ENCODE measurements at places on chromosomes 5 and 9.
A peak's percentile ranks its signal among the peaks of the same experiment; 100 is the strongest.

DNA sequence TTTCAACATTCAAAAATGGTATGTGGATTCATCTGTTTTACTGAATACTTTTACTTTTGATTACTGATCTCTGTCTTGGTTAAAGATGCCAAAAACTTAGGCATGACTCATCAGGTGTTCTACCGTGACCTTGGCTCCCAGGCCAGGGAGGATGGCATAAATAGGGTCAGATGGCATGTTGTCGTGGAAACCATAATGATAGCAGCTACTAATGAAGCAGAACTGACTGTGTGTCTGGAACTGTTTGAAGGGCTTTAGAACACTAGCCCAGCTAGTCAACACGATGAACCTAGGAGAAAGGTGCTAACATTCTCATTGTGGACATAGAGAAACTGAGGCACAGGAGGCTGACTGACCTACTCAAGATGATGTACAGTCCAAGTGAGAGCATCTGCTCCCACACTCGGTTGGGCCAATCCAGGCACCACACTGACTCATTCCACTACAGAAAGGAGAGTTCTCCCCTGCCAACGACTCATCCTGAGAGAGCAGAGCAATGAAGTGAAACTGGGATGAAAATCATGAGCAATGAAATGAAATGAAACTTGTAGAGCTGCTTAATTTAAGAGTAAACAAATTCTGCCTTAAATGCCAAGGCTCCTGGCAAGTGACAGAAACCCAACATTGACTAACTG is 116.0 kb downstream of the TENT4A start:
- no peak for DNase-seq

- DNase-seq: no peak
Measured at GRCh38 chr9:132147331-132147730, 14.5 kb upstream of the NTNG2 start.

GRCh38 chr5:157550663-157551062 is 24.9 kb downstream of the ADAM19 start:
- DNase-seq: no peak

- DNase-seq: no peak
Measured at GRCh38 chr9:91815896-91816295, 134.1 kb downstream of the ROR2 start.

- DNase-seq: no peak
Measured at GRCh38 chr9:99180662-99181061, 41.1 kb downstream of the ALG2 start.

DNA sequence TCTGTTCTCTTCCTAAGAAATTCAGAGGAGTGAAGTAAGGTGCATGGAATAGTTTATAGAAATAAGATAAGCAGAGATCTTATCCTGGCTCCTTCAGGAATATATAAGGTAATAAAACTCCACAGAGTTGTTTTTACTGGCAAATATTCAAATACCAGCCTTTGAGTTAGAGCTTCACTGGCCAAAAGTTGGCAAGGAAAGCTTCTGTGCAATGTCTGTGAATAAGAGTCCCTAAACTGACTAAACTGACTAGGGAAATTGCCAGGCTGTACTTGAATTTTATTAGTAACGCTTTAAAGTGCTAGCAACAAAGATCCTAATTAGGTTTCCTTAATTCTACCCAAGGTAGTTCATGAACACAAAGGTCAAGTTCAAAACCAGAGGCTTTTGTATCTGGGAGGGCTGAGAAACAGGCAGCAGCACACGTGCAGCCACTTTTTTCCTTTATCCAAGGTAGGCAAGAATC is 131.1 kb upstream of the MPDZ start:
- no peak for DNase-seq

DNA sequence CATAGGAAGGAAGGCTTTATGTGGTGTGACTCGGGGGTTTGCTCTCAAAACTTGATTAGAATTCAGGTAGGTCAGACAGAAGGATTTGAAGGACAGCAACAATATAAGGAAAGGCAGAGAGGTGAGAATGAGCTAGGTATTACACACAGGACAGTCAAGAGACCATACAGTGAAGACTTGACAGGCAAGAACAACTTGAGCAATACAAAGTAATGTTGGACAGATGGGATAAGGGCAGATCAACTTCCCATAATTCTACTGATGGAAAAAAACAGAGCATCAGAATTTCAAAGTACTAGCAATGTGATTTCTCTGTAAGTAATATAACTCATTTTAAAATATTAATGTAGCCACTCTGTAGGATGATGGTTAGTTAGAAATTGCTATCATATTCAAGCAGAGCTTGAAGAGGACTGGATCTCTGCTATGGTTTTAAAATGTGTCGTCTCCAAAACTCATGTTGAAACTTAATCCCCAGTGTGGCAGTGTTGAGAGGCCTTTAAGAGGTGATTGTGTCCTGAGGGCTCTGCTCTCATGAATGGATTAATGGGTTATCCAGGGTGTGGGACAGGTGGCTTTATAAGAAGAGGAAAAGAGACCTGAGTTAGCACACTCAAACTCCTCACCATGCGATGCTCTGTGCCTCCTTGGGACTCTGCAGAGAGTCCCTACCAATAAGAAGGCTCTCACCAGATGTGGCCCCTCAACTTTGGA is 22.4 kb upstream of the HOMER1 start:
- DNase-seq: no peak

- peak; percentile 30 for DNase-seq
Measured at GRCh38 chr5:119453040-119453373, 710 bp downstream of the HSD17B4 start.

DNA sequence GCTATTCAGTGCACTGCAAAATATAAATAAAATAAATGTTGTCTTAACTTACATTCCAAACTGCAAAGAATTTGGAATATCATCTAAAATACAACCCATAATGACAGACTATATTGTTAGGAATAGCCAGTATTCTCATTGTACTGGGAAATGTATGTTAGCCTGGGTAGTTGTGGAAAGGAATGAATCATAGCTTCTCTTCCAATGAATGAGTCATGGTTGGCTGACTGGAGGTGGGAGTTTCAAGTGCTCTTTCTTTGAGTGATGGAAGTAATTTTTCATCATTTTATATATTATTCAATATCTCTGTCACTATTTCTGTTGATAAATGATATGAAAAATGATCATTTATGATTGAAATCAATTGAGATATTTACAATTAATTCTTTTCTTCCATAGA is 158.6 kb upstream of the ARRDC3 start:
- DNase-seq: no peak

GRCh38 chr9:121268851-121269641 is 1.1 kb downstream of the GSN start:
- DNase-seq: peak; percentile 46

DNA sequence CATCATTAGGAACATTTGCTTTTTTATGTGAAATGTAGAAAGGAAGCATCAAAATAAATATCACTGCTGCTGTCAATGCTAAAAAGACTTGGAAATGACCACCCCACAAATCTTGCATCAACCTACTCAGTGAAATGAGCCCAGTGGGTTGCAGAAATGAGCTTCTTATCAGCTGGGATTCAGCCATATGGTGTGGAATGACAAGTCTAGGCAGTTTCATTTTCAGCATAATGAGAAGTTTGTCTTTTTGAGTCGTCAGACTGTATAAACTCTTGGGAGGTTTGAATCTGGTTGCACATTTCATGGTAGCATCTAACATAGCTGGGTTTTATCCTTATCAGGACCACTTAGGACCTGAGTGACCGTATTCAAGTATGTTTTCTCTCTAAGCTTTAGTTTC is 251.1 kb upstream of the PPP1R2B start:
- DNase-seq: no peak

GRCh38 chr5:179243333-179243732 is 101.9 kb downstream of the ADAMTS2 start:
- no peak for DNase-seq

GRCh38 chr5:159873680-159874079 is 42.6 kb upstream of the ADRA1B start:
- no peak for DNase-seq

DNA sequence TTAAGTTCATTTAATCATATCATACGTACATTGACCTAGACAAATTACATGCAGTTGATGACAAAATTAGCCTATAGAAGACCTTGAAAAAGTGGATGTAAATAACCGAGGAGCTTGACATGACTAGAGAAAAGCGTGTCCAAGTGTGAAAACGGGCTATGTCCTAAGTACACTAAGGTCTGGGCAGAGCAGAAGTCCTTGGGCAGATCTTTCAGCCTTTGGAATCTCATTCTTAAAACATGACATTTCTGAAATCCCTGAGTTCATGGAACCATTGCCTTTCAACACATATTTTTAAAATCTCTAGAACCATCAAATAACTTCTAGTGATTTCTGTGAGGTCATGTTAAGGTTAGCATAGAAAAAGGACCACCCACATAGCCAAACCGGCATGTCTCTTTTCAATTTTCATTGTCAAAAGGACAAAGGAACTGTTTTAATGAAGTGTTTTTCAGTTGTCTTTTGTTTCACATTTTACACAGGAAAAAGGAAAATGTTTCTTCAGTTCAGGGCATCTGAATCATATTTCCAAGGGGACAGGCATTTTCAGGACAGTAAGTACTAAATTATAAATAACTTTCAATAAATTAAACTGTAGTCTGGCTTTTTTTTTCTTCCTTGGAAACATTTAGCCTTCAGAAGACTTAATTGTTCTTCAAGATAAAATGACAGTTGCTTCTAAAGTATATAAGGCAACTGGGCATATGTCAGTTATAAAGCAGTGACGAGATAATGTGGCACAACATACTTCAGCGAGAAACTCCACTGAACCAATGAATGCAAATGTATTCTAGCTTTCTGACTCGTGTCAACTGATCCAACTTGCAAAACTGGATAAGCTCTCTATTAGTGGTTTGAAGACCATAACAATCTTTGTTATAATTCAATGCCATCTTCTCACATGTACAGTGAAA is 416.8 kb downstream of the NFIB start:
- no peak for DNase-seq

DNA sequence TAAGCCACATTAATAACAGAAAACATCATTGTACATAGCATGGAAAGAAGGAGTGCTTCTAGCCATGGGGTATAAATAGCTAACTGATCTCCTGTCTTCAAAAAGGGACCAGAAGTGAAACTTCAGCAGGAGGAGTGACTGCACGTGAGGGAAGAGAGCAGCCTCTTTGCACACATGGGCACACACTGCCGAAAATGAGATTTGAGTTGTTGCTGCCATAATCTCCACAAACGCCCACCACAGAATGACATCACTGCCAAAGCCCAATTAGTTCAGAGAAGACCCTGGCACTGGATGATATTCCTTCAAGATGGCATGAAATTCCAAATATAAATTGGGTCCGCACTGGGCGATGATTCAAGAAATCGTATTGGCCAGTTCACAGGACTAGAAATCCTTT is 238.9 kb upstream of the NR4A3 start:
- DNase-seq: no peak

GRCh38 chr9:98215821-98216220 is 23.4 kb upstream of the CORO2A start:
- DNase-seq: no peak

GRCh38 chr9:120522032-120522431 is 57.9 kb downstream of the CDK5RAP2 start:
- no peak for DNase-seq

DNA sequence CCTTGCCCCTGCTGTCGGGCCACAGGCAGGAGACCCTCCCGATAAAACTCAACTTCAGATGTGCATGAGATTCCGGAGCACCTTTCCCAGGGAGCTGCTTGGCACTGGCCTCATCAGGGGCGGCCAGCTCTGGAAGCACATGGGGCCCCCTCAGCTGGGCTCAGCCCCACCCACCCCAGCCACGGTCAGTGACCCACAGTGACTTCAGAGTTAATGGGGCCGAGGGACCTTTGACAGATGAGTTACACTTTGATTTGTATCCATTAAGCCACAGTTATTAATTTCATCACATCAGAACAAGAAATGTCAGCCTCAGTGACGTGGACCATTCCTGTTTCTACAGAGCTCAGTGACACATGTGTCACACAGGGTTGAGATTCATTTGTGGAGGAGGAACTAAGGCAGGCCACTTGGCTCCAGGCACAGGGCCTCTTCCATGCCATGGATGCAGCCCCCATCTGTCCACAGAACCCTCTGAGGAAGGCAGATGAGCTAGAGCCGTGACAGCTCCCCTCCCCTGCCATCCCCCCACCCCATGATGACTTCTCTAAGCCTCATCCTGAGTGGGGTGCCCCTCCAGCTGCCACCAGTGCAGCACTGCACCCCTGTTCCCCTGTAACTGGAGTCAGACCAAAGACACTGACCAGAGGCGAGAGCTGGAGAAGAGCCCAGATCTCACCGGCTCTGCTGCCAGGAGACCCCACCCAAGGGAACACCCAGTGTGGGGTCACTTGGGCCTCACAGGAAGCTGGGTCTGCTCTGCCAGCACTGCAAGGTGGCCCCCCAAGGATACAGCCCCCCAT is 69.4 kb upstream of the ADAMTS2 start:
- no peak for DNase-seq

DNA sequence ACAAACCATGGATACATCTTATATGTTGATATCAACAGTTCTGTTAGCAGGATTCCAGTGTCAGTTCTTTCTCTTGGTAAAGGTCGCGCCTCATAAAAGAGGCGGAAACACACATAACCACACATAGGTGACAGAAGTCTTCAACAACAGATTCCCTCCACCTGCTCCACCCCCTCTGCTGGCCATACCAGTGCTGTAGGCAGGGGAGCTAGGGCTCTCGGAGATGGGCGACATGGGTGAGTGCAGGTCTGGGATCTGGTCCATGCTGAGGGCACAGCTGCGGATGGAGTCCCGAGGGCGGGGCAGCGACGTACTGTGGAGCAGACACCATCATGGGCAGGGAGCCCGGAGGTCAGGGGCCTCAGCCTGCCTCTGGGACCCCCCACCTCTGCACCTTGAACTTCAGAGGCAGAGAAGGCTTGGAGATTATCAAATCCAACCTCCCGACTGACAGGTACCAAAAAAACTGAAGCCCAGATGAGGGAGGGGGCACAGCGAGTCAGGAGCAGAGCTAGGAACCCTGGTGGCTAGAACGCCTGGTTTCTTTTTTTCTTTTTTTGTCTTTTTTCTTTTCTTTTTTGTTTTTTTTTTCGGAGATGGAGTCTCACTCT is 12.0 kb upstream of the TOR2A start:
- DNase-seq: no peak

GRCh38 chr5:36768450-36768849 is 108.1 kb upstream of the NIPBL start:
- DNase-seq: no peak

- no peak for DNase-seq
Measured at GRCh38 chr5:124842725-124843595, 96.5 kb upstream of the ZNF608 start.

DNA sequence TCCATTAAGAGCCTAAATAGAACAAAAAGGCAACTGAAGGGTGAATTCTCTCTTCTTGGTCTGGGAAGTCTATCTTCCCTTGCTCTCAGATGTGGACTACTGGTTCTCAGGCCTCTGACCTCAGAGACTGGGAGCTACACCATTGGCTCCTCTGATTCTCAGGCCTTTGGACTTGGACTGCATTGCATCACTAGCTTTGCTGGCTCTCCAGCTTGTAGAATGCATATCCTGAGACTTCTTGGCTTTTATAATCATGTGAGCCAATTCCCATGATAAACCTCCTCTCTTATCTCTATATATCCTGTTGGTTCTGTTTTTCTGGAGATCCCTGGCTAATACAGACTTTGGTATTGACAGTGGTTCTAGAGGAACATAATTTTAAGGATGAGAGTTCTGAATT is 89.8 kb downstream of the PSAT1 start:
- no peak for DNase-seq

GRCh38 chr5:66553916-66554575 is 42.1 kb upstream of the MAST4 start:
- no peak for DNase-seq

GRCh38 chr9:21477466-21477865 is 4.6 kb downstream of the IFNE start:
- no peak for DNase-seq
